ENCODE measurements at places on chromosomes 5 and 9.

DNA sequence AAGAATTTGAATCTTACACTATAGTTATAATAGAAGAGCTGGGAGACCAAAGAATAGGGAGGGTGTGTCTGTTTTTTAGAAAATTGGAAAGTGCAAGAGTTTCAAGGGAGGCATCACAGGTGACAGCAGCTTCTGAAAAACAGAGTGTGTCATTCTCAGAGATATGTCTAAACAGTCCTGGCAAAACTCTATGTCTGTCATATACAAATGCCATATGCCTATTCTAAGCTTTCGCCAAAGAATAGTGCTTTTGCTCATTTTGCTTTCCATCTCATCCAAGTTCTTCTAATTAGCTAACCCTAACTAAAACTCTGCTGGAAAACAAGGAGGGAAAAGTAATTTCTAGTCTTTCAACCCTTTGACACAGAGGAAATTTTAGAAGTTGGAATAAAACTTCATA is 388.0 kb upstream of the TYRP1 start:
- no peak for DNase-seq

DNA sequence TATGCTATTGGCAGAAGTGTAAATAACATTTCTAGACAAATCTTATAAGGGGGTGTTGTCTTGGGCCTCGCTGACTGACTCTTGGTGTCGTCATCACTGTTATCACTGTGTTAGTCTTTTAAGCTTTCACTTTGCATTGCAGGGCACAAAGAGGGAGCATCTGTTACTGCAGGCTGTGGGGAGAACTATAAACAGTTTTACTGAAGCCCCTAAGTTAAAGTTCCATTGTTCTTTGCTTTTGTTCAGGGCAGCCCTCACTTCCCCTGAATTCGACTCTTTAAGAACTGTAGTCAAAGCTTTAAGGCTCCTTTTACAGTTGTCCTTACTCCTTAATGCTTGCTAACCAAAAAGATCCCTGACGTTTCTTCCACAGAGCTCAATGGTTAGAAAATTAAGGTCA is 605.0 kb downstream of the RAB3C start:
- no peak for DNase-seq

- no peak for DNase-seq
Observed at GRCh38 chr5:141889282-141889871, 11.2 kb upstream of the PCDH1 start.

DNA sequence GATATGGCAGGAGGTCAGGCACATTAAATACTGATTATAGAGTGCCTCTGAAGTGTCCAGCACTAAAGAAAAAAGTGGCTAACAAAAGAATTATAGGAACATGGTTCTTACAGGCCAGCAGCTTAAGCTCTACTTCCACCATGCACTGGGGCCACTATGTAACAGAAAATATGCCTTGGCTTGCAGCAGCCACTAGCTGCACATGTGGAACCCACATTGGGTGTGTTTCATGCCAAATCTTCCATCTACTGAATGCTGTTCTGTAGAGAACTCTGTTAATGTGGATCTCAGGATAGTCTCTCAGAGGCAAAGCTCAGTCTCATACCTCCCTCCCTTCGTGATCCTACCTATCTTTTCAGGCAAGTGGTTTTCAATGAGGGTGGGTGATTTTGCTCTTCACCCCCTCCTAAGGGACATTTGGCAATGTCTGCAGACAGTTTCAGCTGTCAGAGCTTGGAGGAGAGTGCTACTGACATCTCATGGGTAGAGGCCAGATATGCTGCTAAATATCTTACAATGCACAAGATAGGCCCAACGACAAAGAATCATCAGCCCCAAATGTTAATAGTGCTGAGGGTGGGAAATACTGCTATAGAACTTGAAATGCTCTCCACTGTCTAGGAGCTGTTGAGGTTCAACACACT is 218.9 kb downstream of the TARS1 start:
- DNase-seq, result no peak

DNA sequence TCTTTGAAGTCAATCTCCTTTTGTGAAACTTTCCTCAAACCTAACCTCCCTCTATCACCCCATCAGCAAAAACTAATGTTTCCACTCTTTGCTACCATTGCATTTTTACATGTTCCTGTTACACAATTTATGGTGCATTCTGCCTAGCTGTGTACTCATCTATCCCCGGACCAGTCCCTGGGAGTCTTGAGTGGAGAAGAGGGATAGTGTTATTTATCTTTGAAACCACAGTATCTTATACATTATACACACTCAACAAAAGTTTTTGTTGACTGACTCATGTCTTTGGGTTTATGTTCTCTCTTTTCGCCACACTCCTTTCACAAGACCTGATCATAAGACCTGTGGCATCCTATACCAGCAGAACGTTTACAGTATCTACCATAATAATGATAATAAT is 26.4 kb downstream of the TNFAIP8 start:
- no peak for DNase-seq
